GM23338 (cell line): ENCODE measurements at places on chromosomes 11 and 22.

DNA sequence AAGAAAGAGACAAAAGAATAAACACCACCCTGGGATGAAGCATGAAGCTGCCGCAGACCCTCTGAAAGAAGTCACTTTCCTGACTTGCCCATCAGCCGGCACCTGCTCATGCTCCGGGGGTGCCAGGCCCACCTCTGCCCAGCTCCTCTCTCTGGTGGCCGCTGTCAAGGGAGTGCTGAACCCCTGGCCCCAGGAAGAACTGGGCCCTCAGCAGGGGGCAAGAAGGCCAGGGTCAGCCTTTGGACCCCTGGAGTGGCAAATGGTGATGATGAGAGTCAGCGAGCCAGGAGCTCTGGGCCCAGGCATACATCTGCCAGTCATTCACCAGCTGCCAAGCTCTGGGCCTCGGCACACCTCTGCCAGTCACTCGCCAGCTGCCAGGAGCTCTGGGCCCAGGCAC lies 17.4 kb downstream of the TTLL8 start:
- no peak for DNase-seq

DNA sequence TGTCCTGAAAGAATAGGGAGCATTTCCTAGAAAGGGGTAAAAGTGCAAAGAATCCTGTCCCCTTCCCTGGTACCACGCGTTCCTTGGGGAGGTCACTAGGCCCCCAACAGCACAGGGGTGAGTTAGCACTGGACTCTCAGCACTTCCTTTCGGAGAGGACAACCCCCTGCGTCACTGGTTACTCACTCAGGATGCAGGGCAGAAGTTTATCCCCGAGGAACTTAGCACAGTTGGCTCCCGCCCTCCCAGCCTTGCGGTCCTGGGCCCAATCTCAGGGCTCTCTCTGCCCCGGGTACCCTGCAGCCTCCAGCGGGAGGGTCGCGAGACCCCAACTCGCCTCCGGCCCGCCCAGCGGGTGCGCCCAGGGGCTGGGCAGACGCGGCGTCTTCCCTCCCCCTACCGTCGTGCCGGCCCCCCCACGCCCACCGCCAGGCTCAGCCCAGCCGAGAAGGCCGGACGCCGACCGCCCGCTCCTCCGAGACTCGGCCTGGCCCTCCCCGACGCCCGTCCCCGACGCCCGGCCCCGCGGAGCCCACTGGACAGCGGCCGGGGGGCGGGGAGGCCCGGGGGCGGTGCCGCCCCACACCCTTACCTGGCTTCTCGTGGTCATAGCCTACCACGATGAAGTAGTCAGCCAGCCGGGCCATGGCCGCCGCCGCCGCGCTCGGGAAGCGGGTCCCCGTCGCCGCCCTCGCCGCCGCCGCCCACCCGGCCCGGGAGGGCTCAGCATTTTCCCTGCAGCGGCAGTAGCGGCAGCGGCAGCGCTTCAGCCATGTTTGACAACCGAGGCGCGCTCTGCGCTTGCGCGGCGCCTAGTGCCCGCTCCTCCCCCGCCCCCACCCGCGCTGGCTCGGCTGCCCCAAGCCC lies at the start of gene SBF2:
Gene SBF2 (minus strand): TSS at position 797 of the 867 bp plus-strand sequence. CDS start 150 bp downstream, at position 647.
- DNase-seq = peak; percentile 88

DNA sequence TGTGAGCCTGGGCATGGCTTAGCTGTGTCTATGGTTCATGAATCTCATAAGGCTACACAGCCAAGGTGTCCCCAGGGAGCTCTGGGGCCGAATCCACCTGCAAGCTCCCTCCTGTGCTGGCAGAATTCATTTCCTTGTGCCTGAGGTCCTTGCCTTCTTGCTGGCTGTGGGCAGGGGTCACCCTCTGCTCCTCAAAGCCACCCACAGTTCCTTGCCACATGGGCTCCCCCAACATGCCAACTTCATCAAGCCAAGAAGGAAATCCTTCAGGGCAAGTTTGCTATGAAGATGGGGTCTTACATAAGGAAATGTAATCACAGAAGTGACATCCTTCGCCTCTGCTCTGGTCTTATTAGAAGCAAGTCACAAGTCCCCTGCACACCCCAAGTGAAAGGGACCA lies 24.8 kb downstream of the LARGE1 start:
- DNase-seq = no peak

DNA sequence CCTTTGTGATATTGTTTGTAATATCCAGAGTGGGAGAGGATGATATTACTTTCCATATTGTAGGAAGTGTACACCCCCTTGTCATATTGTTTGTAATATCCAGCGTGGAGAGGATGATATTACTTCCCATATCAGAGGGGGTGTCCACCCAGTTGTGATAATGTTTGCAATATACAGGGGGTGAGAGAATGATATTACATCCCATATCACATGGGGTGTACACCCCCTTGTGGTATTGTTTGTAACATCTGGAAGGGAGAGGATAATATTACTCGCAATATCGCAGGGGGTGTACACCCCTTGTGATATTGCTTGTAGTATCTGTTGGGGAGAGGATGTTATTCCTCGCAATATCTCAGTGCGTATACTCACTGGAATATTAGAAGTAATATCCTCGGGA lies 61.5 kb downstream of the PRSS23 start:
- no peak for DNase-seq

- DNase-seq = no peak
These were observed 21.2 kb upstream of the TMEM218 start for GRCh38 chr11:125132596-125132995.

GRCh38 chr11:121341609-121342008 lies 49.0 kb downstream of the SC5D start:
- DNase-seq = no peak

- peak; percentile 86 for DNase-seq
These were observed 104.7 kb downstream of the KIAA1671 start for GRCh38 chr22:25057013-25057881.

DNA sequence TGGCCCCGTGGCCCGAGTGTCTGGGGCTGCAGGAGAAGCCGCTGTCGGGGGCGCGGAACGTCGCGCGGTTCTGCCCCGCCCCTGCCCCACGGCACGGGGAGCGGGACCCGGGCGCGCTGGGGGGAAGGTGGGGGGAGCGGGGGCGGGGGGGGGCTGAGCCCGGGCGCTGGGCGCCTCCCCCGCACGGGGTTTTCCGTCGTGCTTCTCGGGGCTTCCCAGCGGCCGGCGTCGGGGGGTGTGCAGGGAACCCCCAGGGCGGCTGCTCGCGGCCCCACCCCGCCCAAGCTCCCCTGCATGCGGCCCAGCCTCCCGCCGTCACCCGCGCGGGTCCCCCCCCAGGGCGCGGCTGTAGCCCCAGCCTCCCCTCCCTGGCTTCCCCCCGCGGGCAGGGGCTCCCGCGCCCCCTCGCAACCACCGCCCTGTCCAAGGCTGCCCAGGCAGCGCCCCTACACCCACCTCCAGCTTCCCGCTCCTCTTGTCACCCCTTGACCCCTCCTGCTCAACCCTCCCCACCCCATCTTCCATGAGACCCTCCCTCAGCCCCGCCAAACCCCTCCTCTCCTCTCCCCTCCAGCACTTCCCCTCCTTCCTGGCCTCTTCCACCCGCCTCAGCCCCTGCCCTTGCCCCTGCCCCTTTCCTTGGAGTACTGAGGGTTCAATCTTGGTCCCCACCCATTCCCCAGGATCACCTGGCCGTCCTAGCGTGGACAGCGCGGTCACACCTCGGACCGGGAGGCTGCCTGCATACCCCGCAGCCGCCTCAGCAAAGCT lies 1.7 kb downstream of the IL17REL start:
- DNase-seq = no peak

DNA sequence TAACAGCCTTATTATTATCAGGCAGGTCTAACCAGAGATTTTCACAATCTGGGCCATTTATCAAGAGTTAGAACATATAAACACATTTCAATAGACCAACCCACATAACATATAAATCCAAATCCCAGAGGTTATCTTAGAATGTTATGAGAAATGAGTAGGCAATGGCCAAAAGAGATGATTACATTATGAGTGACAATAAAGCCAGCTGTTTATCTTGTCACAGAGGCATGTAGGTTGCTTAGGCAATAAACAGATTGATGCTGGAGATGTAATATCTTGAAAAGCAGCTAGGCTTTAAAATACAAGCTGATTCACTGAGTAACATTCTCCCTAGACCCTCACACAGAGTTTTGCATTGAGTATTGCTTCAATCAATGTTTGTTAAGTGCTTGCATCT lies 148.5 kb upstream of the SESN3 start:
- no peak for DNase-seq
